ENCODE measurements at places on chromosomes 3 and 15. TPM values are rescaled to one million over a fixed set of nuclear protein-coding genes. Genes with fewer than 3 reads are reported as not detected.

SGO1 gene
- 1.7 TPM for total RNA-seq

OIP5 gene
- 3.1 TPM for total RNA-seq

SFMBT1 gene
- 25.6 TPM for total RNA-seq

GOLGA8G gene
- not detected for total RNA-seq

CCDC14 gene
- total RNA-seq: 99.5 TPM

ISG20 gene
- not detected for total RNA-seq

TRIM42 gene
- total RNA-seq: not detected

LMAN1L gene
- not detected for total RNA-seq

DNAH12 gene
- total RNA-seq: 0.62 TPM

SPSB4 gene
- total RNA-seq: 8.3 TPM

GOLGA8M gene
- not detected for total RNA-seq

RARRES1 gene
- total RNA-seq: 1.4 TPM

POPDC2 gene
- 0.94 TPM for total RNA-seq

ERICH6 gene
- total RNA-seq: not detected

Data from occipital lobe (tissue), 3 donors.